Aorta (tissue), 5 donors: ENCODE measurements at places on chromosomes 7 and 10. TPM values are rescaled to one million over a fixed set of nuclear protein-coding genes. Genes with fewer than 3 reads are reported as not detected.

- no peak for DNase-seq
Measured at GRCh38 chr10:123835575-123835974, 56.0 kb downstream of the CPXM2 start.

- DNase-seq = no peak
Measured at GRCh38 chr10:26527018-26527417, 88.9 kb downstream of the APBB1IP start.

- DNase-seq = no peak
Measured at GRCh38 chr10:29317423-29318021, 28.7 kb downstream of the LYZL1 start.

GRCh38 chr10:96667401-96667800 lies 52.9 kb downstream of the PIK3AP1 start:
- DNase-seq = no peak

GRCh38 chr7:90706072-90706716 lies 110.1 kb downstream of the CDK14 start:
- DNase-seq = no peak

DNA sequence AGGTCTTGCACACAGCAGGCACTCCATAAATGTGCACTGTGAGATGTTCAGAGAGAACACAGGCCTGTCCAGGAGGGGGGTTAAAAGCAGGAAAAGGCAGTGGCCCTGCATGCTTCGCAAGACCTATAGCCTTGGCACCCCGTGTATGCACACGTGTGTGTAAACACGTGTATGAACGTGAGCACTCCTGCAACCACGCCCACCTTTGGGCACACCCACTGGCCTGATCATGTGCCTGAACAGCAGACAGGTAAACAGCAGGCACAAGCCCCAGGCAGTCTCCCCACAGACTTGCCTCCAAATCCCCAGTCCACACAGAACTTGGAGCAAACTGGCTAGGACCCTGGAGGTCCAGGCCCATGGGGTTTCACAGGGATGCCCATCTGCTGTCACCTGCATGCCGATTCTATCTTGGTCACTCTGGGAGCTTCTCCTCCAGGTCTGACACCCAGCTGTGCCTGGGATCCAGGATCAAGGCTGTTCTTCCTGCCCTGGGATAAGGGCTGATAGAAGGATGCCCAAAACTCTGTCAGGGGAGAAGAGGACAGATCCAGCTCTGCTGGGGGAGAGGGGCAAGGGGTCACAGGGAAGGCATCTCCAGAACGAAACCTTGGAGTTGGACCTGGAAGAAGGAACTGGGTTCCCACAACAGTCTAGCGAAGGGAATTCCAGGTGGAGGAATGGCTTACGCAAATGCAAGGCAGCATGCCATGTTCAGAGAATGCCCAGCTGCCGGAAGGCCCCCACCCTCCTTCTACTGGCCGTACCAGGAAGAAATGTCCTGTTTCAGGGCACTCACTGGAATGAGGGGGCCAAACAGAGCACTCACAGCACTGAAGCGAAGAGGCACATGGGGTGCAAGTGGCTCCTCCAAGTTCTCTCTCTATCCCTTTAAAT lies 14.3 kb upstream of the ZMIZ1 start:
- peak; percentile 24 for DNase-seq

- DNase-seq = peak; percentile 27
Measured at GRCh38 chr10:44380829-44381600, 3.9 kb downstream of the CXCL12 start.

GRCh38 chr7:133860628-133861335 lies 266.4 kb upstream of the LRGUK start:
- no peak for DNase-seq

DNA sequence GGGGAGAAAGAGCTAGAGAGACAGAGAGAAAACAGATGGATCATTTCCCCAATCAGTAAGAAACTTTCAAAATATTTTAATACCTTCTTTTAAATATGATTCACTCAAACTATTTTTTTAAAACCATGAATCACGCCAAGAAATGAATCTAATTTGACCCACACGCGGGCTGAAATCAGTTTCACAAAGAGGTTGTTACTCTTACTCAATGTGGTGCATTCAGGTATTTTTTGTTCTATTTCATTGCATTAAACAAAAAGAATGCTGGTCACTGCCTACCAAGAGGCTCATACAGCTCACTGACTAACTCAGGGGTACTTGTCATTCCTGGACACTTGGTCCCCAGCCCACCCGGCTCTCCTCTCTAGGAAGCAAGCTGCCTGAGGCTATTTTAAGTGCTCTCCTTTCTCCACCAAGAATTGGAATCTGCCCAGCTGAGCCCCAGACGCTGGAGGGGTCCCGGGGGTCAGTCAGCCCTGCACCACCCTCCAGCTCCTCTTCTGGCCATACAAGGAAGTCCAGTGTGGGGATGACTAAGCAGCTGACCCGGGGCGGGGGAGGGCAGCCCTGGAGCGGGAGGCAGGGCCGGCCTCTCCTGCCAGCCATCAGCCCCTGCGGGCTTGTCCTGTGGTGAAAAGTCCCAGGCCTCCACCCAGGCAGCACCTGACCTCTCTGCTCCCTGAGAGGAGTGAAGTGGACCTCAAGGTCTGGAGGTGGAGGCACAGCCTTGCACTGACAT lies 21.7 kb upstream of the PFKP start:
- DNase-seq = peak; percentile 88

- no peak for DNase-seq
Measured at GRCh38 chr10:128116851-128117615, 9.2 kb downstream of the MKI67 start.

GRCh38 chr10:48633381-48634197 lies 28.7 kb upstream of the ARHGAP22 start:
- no peak for DNase-seq

GRCh38 chr10:33126742-33127141 lies 168.7 kb upstream of the ITGB1 start:
- DNase-seq = no peak

DNA sequence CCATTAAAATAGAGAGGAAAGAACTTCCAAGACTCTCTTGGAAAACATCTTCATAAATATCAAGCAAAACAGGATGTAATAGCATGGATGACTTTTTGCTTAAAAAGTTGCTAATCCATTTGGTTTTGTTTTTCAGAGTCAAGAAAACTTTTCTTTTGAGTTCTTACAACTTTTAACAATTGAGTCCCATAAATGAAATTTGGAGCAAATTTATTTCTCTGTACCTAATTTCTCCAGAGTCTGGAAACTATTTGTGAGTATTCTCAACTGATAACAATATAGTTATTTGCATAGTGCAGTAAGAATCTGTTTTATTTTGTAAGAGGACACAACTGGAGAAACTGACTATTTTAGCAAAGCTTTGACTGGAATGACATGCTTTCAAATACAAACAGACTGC lies 606.3 kb upstream of the IGFBP3 start:
- DNase-seq = no peak

DNA sequence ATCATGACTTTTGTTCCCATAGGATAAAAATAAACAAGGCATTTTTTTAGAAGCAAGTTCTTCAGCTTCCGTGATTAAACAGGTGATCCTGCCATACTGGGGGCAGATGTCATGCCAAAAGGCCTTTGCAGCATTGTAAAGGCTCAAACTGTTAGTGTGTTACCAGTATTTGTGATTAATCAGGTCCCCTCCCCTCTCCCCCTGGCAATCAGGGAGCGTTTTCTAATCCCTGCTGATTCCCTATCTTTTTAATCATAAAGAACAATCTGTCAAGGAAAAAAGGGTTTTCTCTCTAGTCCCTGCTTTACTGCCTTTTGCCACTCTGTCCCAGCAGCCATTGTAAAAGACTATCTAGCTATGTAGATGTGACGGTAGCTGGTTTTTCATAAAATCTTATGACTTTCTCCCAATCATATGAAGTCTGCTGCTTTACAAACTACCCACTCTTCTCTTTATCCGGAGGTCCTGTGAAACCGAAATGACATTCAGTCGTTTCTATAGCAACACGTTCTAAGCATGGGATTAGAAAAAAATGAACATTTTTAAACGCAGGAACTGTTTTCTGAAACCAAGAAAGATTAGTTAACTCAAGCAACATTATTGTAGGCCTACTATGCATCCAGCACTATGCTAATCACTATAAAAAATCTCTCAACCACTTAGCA lies 210.9 kb downstream of the RNLS start:
- DNase-seq = no peak

DNA sequence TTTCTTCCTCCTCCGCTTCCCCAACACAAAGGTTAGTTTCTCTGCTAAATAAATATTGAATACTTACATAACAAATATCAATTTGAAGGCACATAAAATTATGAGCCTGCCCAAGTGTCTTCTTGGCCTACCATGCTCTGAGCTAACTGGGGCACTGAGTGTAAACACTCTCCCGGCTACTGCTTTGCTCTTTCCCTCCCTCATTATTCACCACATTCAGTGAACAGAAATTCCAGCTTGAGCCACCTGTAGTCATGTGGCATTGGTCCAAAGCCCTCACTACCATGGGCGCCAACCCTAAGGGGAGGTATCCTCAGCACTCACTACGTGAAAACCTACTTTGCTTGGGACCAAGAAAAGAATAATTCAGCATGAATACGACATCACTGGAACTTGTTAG lies 409.0 kb downstream of the KCNMA1 start:
- DNase-seq = no peak

DNA sequence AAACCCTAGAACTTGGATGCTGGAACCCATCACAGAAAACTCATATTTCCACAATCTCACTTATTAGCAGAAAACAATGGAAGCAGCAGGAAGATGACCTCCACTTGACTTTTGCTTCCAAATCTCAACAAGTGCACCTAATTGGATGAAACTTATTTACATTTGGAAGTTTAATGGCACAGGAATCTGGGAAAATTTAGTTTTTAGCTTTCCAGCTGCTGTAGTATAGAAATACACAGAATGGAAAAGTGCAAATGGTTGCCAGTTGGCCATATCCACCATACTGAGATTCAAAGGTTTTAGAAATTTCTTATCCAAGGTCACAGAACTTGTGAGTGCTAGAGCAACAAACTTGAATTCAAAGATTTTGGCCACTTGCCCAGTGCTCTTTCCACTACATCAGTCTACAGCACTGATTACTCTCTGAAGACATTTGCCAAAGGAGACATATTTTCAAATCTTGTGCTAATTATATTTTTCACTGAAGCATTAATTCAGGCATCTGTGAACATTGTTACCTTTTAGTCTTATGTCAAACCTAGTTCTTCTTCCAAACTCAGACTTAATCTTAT lies 9.3 kb upstream of the AHR start:
- no peak for DNase-seq

- no peak for DNase-seq
Measured at GRCh38 chr10:86078639-86079035, 288.0 kb downstream of the GRID1 start.

DNA sequence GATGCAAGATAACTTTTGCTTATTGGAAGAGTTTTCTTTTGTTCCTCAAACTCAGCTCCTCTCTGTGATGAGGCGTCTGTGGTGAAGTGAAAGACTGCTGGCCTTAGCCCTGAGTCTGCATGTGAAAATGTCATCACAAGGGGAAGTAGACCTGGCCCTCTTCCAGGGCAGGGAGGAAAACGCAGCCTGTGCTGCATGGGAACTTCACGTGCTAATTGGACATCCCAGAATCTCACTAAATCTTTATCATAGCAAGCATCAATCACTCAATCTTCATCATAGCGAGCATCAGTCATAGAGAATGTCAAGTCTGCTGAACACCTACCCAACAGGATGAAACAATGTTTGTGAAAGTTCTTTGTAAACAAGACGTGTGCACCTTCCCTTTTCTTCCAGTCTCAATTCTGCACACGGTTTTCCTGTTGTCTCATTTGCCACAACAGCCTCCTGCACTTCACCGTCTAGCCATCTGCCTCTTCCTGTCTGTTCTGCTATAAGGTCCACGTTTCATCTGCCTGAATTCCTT lies 314.6 kb downstream of the FRMD4A start:
- DNase-seq = peak; percentile 83

SEMA3E gene
- total RNA-seq = 35.0 TPM

INHBA gene
- total RNA-seq = 73.3 TPM

NUDCD3 gene
- total RNA-seq = 82.4 TPM

CYP51A1 gene
- total RNA-seq = 30.7 TPM

FLNC gene
- 245 TPM for total RNA-seq

SPDYE2B gene
- total RNA-seq = not detected

OR9A2 gene
- not detected for total RNA-seq
